ENCODE measurements at places on chromosomes 12 and 14.

DNA sequence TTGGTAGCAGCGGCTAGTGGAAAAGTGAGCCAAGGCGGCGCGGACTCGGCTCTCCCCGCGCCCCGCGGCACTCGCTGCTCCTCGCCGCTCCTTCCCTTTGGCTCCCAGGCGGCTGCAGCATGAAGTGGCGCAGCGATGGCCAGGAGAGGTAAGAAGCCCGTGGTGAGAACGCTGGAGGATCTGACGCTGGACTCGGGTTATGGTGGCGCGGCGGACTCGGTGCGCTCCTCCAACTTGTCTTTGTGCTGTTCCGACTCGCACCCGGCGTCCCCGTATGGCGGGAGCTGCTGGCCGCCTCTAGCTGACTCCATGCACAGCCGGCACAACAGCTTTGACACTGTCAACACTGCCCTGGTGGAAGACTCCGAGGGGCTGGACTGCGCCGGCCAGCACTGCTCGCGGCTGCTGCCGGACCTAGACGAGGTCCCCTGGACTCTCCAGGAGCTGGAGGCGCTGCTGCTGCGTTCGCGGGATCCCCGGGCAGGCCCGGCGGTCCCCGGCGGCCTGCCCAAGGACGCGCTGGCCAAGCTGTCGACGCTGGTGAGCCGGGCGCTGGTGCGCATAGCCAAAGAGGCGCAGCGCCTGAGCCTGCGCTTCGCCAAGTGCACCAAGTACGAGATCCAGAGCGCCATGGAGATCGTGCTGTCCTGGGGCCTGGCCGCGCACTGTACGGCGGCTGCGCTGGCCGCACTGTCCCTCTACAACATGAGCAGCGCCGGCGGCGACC lies 225.6 kb upstream of the CRY1 start:
- peak; percentile 21 for DNase-seq

DNA sequence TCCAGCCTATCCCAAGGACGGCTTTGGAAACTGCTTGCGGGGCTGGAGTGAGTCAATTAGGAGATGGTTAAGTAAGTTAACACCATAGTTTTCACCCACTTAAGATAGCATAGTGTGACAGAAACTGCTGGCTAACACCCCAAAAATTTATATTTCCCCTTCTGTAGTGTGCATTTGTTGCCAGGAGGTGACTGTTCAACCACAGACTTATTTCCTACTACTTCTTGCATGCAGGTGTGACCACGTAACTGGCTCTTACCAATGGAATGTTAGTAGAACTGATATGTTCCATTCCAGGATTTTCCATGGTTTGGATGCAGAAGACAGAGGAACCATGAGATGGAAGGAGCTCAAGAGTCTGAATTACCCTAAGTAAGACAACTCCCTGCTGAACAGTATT lies 52.9 kb upstream of the SLC35F4 start:
- no peak for DNase-seq

DNA sequence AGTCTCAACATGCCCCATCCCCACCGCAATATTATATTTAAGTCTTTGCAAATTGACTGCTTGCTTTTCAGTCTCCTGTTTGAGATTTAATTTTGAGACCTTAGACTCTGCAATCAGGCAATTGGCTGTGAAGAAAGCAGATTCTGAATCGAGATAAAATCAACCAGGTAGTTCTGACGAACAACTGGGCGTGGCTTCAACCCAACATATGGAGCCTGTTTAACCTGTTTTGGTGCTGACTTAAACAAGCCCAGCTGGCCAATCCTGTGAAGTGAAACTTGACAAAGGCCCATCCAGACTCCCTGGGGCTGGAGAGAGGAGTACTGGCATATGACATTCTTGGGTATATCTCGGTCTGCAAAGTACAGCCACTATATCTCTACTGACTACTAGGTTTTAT lies 9.8 kb upstream of the CIPC start:
- DNase-seq, result no peak

DNA sequence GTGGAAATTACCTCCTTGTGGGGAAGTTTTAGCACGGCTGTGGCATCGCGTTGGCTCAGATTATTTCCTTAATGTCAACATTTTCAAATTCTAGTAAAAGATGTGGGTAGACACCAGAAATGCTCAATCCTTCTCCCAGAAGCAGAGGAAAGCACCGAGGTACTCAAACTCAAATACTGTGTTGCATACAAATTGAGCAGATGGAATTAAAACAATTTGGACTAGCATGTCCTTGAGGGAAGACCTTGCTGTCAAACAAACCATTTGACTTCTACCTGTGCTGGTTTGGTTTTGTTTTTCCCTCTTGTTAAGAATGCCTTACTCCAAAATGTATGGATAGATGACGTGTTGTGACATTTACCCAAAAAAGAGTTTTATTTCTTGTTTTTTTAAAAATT lies 136.4 kb downstream of the CNTN1 start:
- no peak for DNase-seq

GRCh38 chr12:19220205-19220604 lies 90.7 kb downstream of the PLEKHA5 start:
- DNase-seq, result no peak

DNA sequence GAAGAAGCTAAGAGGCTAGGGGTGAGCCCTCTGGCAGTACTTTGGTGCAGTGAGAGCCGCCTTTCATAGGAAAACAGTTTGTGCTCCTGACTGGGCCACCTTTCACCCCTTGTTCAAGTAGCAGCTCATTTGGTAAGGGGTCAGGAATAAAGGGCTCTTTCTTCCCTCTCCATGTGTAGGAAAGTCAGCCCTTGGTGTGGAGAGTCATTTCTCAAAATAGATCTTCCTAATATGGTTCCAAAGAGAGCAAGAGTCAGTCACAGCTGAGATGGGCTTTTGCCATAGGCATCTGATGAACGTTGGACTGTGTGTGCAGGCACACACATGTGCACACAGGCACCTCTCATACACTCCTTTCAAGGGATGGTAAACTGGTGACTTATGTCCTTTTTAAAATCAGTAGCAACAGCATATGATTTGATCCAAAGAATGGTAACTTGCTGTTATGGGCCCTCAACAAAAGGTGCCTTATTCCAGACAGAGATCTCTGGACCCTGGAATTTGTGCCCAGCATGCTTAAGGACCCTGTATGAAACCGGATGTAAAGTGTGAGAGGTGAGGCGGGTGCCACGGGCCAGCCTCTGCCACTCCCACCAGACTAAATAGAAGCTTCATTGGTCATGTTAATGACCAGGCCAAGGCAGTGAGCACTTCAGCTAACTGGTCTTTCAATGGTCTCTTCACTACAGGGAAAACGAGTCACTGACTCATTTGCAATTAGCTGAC lies 16.7 kb upstream of the RIC8B start:
- DNase-seq, result no peak

DNA sequence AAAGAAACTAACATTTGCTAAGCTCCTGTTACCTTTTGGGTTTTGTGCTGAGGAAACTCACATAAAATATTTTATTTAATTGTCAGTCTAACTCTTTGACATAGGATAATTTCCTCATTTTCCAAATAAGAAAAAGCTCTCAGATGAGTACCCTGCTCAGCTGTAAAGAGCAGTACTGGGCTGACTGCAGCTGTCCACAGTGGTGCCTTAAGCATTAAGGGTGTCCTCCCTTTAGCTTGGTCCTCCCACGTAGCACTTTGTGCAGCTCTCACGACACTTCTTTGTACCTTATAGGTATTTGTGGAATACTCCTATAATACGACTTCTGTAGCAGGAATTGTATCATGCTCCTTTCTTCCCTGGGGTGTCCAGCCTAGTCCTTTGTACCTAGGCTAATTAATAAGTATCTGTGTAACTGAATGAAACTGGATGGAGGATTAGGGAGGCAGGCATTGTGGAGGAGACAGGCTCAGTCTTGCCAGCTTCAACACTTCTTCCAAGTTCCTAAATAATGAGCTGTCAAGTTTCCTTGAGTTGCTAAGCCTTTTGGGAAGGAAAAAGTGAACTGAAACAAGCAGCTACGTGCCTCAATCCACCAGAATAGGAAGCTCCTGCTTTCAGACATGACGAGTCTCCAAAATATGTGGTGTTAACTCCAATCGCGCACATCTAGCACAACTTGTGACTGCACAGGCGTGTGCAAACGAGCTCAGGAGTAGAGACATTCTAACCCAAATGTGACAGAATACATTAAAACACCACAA lies 123.0 kb downstream of the SLC38A4 start:
- no peak for DNase-seq

- no peak for DNase-seq
These were observed 1.9 kb downstream of the LRRK2 start for GRCh38 chr12:40226705-40227104.

GRCh38 chr12:91883811-91884210 lies 261.8 kb downstream of the BTG1 start:
- DNase-seq, result no peak

DNA sequence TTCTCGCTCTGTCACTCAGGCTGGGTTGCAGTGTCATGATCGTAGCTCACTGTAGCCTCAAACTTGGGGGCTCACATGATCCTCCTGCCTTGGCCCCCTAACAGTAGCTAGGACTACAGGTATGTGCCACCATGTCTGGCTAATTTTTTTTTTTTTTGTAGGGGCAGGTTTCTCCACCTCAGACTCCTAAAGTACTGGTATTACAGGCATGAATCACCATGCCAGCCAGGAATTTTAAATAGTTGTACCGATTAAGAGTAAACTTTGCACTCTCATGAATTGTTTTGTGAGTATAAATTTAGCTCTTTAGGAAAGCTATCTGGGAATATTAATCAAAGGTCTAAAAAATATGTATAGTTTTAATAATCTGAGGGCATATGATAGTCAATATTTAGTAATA lies 25.5 kb downstream of the YEATS4 start:
- DNase-seq, result no peak

GRCh38 chr12:132186857-132187620 lies 42.8 kb downstream of the NOC4L start:
- DNase-seq, result no peak

DNA sequence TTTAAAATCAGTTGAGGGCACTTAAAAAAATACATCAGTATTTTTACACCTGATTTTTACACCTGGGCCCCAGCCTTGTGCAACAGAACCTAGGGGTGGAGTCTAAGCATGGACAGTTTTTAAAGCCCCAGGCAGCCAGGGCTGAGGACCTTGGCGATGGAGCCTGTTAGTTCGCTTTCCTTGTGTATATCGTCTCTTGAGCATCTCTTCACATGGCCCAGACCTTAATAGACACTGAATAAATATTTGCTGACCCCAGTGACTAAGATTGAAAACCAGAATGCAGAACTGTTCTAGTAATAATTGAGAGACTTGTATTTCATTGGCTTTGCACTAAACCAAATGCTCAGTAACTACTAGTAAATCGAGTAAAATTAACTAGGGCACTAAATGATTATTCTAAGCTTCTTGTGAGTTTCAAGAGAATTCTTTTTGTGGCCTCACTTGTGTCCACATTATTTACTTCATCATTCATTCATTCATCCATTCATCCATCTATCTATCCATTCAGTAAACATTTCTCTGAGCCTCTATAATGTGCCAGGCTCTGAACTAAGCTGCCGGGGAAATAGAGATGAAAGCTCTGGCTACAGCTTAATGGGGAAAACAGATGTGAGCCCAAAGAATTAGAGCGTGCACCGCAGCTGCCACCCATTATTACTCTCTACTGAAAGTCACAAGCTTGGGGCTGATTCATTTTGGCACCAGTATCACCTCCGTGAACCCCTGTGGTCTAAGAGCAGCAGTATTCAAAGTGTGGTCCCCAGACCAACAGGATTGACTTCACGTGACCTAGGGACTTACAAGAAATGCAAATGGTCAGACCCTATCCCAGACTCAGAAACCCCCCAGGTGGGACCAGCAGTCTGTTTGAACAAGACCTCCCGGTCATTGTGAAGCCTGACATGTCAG lies 30.7 kb upstream of the BCL7A start:
- no peak for DNase-seq

Data from stimulated activated CD4-positive, alpha-beta T cell treated with anti-CD3 and anti-CD28 coated beads, Interleukin-15, amount 100 ng/mL, for 1 hour (primary cell).